Left lobe of liver (tissue), 2 donors: ENCODE measurements at places on chromosomes 5 and 9.
A peak's percentile ranks its signal among the peaks of the same experiment; 100 is the strongest.

GRCh38 chr5:122263352-122264030 is 48.5 kb upstream of the SNCAIP start:
- DNase-seq: no peak

DNA sequence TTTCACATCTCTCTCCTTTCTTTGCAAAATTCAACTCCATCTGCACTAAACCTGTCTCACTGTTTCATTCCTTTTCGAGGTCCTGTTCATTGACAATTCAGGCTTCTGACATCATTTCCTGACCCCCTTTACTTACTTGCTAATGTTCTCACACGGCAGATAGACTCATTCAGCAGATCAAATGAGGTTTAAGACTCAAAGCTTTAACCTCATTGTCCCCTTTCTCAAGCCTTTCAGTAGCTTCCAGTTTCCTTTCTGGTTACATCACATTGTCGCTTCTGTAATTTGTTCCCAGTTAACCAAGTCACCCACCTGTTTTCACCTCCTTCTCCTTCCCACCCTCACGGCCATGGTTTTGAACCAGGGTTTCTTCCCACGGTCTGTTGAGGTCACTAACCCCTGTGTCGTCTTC is 143.4 kb upstream of the OTULINL start:
- DNase-seq: no peak

DNA sequence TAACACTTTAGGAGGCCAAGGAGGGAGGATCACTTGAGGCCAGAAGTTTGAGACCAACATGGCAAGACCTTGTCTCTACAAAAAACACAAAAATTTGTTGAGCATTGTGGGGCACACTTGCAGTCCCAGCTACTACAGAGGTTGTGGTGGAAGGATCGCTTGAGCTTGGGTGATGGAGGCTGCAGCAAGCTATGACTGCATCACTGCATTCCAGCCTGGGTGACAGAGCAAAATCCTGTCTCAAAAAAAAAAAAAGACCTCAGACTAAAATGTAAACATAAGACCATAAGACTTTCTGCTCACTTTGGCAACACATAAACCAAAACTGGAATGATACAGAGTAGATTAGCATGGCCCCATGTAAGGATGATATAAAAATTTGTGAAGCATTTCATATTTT is 24.6 kb upstream of the NANS start:
- no peak for DNase-seq

- DNase-seq: no peak
These were observed 13.1 kb downstream of the THBS4 start for GRCh38 chr5:80048084-80048780.

DNA sequence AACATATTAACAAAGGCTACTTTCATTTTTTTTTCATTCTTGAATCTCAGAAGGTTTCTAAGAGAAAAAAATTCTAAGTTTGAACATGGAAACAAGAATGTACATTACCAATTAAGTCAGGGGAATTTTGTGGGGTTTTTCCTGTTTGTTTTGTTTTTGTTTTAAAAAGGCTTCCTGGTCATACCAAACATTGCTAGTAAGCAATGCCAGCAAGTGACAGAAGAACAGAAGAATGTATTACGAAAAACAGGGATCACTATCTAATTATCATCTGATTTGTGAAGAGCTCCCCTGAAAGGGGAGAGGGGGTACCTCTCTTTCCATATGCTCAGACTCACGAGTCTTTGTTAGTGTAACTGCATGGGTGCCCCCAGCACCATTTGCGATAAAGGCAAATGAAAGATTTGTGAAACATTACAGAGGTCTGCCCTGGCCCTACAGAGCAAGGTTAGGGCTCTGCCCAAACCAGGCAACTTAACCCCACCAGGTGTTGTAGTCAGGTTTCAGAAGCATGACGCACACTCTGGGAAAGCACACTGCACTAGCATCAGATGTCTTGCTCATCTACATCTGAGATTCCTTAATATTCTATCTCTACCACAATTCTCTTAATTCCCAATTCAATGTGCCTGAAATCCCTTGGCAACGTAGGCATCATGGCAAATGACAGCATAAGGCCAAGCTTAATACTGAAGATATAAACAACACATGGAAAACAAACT is 268.2 kb downstream of the MLLT3 start:
- no peak for DNase-seq

- DNase-seq: no peak
These were observed 81.1 kb downstream of the BOD1 start for GRCh38 chr5:173535166-173535975.

- no peak for DNase-seq
These were observed 92.9 kb downstream of the SPATA31D1 start for GRCh38 chr9:82081496-82081895.

GRCh38 chr5:177176175-177176711 is 42.7 kb downstream of the NSD1 start:
- peak; percentile 7 for DNase-seq

- no peak for DNase-seq
These were observed 29.5 kb upstream of the PLIN2 start for GRCh38 chr9:19156805-19157204.

DNA sequence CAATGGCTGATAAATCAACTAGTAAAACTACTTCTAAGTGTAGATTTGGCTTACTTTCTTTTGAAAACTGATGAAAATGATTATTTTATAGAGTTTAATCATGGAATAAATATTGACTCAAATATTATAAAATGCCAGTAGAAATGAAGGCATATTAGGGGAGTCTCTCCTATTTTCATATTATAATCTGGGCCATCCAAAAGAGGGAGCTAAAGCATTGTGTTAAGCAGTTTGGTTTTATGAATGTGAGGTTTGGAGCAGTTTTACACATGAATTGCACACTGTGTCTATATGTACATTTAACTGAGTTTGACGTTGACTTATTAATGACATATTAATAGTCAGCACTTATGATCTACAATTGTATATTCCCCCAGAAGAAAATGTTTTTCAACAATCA is 17.4 kb downstream of the CDH9 start:
- no peak for DNase-seq
